Amygdala (tissue), 56 donors: ENCODE measurements at places on chromosomes 7 and 10.

GRCh38 chr7:129865925-129866201 lies 86.9 kb downstream of the UBE2H start:
- DNase-seq, result no peak

DNA sequence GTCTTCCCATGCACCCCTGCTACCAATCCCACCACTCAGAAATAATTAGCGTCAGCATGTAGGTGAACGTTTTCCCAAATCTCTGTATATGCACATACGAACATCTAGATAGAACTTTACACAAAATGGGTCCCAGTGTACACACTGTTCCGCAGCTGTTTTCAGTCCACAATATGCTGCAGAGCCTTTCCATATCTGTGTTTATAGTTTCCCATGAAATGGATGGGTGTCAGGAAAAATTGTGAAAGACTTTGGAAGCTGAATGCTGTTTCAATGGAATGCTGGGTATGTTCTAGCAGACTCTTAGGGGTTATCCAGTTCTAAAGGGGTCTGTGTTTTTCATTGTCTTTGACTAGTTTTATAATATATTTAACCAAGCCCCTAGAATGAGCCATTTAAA lies 13.8 kb downstream of the GRK5 start:
- no peak for DNase-seq

DNA sequence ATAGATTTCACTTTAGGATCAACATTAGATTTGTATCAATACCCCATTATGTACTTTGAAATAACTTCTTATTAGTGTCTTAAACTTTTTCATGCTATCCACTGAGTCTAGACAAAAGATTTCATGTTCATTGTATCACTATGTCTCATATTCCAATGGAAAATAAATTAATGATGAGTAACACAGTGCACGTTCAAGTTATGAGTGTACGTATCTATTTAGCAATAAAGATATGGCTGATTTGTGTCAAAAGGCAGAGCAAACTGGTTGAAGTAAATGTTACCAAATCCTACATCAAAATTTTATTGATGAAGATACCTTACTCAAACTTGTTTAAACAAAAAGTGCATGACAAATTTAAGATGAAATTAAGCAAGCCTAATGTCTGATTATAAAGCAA lies 102.4 kb downstream of the SEMA3E start:
- DNase-seq, result no peak

GRCh38 chr7:20172736-20173334 lies 44.3 kb downstream of the MACC1 start:
- DNase-seq, result no peak

GRCh38 chr10:4267086-4267773 lies 482.2 kb upstream of the KLF6 start:
- no peak for DNase-seq

DNA sequence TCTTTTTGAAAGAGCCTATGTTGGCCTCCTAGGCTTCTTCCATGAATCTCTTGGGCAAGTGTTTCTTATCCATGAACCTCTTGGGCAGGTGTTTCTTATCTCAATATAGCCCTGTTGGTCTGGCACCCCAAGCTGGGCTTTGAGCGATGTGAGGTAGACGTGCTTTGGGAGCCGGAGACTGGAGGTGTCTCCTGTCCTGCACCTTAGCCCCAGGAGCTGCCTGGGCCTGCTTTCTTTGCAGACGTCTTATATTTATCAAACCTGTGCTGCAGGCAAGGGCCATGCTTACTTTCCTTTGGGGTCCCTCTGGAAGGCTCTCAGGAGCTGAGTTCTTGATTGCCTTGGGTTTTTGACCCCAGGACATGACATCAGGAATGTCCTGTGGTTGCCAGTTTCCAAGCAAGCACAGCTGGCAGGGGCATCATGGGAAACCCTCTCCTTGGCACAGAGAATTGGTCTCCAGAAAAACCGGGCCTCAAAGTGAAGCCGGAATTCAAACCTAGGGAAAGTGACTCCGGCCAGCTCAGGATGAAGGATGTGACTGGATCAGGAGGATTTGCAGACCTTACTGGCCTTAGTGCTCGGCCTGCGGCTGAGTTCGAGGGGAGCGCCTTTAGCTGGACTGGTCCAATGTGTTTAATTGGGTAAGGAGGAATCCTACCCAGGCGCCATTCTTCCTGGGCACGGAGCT lies 2.8 kb downstream of the JAKMIP3 start:
- no peak for DNase-seq

GRCh38 chr7:55770778-55771177 lies 91.8 kb downstream of the SEPTIN14 start:
- no peak for DNase-seq

GRCh38 chr10:35409094-35409582 lies 72.8 kb downstream of the CCNY start:
- DNase-seq, result peak; percentile 35

- DNase-seq, result no peak
Measured at GRCh38 chr10:123140164-123140982, 4.6 kb downstream of the HMX3 start.

GRCh38 chr10:92001995-92002394 lies 78.4 kb downstream of the BTAF1 start:
- DNase-seq, result no peak

GRCh38 chr10:79239275-79239779 lies 107.9 kb upstream of the PPIF start:
- peak; percentile 57 for DNase-seq

DNA sequence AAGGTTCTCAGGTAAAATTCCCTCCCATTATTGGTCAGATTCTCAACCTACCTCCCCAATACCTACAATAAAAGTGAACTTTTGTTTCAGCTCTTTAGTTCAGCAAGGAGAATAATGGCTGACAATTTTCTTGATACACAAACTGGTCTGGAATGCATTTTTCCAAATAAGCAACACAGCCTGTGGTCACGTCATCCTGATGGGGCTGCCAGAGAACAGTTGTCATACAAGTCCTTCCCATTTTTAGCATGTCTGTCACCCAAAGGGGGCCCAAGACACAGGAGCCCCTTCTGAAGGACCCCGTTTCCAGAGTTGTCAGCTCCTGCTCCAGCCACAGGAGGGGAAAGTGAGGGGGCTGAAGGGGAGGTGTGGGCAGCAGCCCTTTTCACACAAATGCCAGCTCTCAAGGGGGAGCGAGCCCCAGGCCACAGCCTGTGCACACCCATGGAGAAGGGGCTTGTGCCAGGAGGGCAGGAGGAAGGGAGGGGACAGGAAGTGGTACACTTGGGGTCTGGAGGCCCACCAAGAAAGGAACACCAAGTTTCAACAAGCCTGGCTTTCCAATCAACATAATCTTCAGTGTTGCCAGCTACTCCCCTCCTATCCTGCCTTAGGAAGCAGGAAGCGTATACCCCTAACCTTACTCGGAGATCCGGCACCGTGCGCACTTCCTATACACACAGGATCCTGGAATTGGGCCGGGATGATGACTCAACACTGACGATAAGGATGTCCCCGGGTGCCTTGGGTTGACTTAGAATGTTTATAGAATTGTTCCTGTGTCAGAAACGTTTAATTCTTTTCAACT lies 43.4 kb upstream of the PDLIM1 start:
- DNase-seq, result no peak

- DNase-seq, result no peak
Measured at GRCh38 chr7:44213877-44214388, 13.2 kb downstream of the YKT6 start.

GRCh38 chr7:47578579-47579270 lies 3.2 kb downstream of the TNS3 start:
- DNase-seq, result no peak

DNA sequence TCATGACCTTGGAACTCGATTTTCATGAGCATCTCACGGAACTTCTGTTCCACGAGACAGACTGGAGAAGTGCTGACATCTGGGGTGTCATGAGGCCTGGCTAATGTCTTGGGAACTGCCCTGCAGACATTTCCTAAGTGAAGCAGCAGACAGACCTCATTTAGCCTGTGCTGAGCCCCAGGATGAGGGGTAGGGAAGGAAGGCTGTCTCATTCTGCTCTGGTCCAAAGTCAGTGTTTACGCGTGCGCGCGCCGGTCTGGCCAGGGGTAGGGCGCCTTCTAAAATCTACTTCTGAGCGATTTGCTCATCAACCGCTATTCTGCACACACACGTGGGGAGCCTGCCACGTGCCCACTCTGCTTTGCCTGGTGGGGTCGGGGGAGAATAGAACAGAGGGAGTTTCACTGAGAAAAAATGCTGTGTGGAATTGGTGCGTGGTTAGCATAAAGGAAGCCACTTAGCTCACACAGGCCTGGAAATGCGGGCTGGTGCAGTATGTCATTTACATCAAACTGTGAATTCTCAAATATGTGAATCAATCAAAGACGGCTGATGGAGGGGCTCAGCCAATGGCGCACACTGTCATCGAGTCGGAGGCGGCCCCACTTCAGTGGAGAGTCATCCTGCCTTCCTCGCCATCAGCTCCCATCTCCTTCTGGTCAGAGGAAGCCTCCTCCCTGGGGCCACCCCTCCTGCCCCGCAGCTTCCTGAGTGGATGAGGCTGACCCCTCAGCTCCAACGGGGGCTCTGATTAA lies 335.1 kb downstream of the ADARB2 start:
- DNase-seq, result no peak

- no peak for DNase-seq
Measured at GRCh38 chr10:86798611-86799010, 42.2 kb downstream of the BMPR1A start.

- DNase-seq, result no peak
Measured at GRCh38 chr7:137351941-137352340, 8.4 kb upstream of the PTN start.

- DNase-seq, result no peak
Measured at GRCh38 chr7:31091924-31092434, 39.9 kb downstream of the ADCYAP1R1 start.

DNA sequence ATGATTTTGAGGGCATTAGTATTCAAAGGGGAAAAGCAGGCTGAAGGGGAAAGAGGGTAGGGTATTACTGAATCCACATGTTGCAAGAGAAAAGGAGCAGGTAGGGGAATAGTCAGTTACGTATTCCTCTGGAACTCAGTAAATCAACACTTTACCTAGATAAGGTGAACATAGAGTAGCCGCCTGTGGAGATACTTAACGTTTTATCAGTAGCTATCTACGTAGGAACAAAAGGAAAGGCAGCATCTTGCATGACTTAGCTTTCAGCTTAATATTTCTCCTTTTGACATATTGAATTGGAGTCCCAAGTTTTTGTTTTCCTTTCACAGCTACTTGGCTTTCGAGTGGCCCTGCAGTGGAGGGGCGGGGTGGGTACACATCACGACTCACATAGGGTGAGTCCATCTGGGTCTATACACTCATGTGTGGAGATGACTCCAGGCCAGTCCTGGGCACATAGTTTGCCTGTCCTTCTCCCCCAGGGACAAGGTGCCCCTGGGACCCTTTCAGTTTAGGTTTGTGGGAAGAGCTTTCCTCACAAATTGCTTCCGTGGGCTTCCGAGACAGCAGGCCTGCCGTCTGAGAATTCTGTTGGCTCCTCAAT lies 48.1 kb downstream of the CCNY start:
- DNase-seq, result no peak
